ENCODE measurements at places on chromosomes 4 and X.

- peak; percentile 95 for DNase-seq
Measured at GRCh38 chr4:59127743-59128142, 2017.6 kb upstream of the IGFBP7 start.

- no peak for DNase-seq
Measured at GRCh38 chrX:140467211-140467610, 37.7 kb downstream of the SOX3 start.

GRCh38 chr4:26267087-26267486 lies 53.7 kb upstream of the RBPJ start:
- no peak for DNase-seq

- peak; percentile 82 for DNase-seq
Measured at GRCh38 chr4:1365271-1366178, 18.5 kb downstream of the UVSSA start.

- no peak for DNase-seq
Measured at GRCh38 chrX:96379951-96380350, 304.7 kb upstream of the DIAPH2 start.
